ENCODE measurements at places on chromosomes 3 and 15. TPM values are rescaled to one million over a fixed set of nuclear protein-coding genes. Genes with fewer than 3 reads are reported as not detected.

- peak overlapping the region; percentile 37 for H3K27ac ChIP-seq
- H3K4me3 ChIP-seq = no peak overlapping the region
- no peaks in the 10 kb centered on the region for H3K27me3 ChIP-seq
- no peak for DNase-seq
- H3K4me1 ChIP-seq = peaks cover 30% of the 10 kb centered on the region
Observed at GRCh38 chr3:31868236-31868635, 112.8 kb downstream of the OSBPL10 start.

- H3K36me3 ChIP-seq = no peaks in the 10 kb centered on the region
- H3K4me1 ChIP-seq = no peaks in the 10 kb centered on the region
- no peak overlapping the region for H3K4me3 ChIP-seq
- DNase-seq = no peak
Observed at GRCh38 chr3:171088496-171088895, 62.0 kb upstream of the SLC2A2 start.

Gene NEK10
- 0.84 TPM for total RNA-seq

Gene LMCD1
- 6.0 TPM for total RNA-seq

DNA sequence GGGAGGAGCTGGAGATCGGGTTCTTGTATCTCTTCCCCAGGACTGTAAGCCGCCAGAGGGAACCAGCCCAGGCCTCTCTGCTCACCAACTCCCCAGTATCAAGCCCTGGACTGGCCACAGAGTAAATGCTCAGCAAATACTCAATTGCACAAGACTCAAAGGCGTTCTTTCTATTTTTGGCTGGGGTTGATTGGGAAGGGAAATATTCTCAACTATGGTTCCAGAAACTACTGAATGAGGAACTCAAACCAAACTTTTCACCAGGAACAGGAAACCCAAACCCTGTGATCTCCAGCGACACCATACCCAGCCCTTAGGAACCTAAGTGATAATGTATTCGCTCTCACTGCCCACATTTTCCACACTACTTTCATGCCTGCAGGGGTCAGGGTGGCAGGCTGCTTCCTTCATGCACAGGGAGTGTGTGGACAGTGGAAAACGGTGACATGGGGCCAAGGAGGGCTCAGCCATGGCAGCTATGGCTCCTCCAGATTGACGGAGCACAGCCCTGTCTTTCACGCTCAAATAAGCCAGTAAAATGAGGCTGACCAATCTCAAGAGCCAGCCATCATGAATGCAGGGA, 124.7 kb upstream of the RAD18 start:
- H3K36me3 ChIP-seq = no peaks in the 10 kb centered on the region
- H3K27me3 ChIP-seq = no peaks in the 10 kb centered on the region
- H3K4me1 ChIP-seq = no peaks in the 10 kb centered on the region
- no peak overlapping the region for H3K4me3 ChIP-seq

Gene C15orf62
- 5.7 TPM for total RNA-seq

Gene EPHA6
- total RNA-seq = not detected
